ENCODE measurements at places on chromosomes 2 and 18.

DNA sequence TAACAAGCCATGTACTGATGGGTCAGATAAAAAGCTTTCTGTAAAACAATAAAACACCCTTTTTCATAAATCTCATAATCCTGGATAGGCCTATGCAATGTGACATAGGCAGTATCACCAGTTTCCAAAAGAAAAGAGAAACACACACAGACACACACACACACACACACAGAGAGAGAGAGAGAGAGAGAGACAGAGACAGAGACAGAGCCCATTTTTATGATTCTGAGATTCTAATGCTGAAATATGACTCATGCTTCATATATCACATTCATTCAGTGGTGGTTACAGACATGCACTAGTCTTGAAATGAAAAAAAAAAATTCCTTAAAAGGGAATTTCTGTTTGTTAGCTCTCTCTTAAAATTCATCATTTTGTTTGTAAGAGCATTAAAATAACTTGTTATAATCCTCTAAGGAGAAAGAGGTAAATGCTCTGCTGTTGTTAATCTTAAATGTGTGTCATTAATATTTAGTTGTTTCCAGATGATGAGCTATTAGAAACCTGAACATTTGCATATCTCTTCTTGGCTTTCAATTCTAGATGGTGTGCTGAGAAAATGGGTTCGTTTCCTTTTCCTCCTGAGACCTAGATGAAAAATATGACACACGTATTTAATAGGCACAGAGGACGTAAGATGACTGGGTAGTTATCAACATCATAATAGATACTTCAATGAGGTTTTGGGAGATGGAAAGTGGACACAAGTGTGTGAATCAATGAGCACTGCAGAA, 1598.7 kb upstream of the ACVR2A start:
- peak; percentile 16 for DNase-seq

DNA sequence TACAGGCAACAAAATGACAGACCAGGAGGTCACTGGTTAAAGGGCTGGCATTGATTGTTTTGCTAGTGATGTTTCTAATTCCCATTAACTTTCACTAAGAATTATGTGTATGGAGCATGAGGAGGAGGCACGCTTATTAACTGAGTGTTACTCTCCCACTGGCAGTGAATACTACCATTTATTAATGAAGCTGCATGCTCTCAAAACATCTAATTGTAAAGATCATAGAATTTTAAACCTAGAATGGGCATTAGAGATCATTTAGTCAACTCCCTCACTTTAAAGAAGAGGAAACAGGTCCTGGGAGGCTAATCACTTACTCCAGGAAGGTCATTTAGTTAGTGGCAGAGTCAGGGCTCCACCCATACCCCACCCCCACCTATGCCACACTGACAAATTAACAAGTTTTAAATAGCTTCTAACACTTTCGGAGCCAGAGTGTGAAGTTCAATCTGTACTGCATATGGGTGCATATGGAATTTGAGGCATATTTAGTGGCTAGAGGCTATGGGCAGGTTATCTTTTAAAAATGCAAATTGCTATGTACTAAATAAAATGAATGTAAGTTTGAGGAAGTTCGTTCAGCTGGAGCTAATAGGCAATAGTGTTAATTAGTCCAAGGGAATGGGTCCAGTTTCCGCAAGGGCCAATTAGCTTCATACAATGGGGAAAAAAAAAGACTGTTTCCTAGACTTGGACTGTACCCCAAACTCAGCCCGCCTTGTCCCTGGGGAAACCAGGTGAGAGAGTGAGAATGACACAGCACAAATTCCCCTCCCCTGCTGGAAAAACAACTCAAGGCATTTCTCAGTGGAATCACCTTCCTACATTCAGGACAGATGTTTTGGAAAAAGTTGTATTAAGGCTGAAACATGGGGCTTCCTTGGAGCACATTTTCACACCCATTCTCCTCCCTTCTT, 178.8 kb downstream of the ICOS start:
- DNase-seq: no peak

- no peak for DNase-seq
Observed at GRCh38 chr18:57980573-57981307, 63.3 kb upstream of the NEDD4L start.

DNA sequence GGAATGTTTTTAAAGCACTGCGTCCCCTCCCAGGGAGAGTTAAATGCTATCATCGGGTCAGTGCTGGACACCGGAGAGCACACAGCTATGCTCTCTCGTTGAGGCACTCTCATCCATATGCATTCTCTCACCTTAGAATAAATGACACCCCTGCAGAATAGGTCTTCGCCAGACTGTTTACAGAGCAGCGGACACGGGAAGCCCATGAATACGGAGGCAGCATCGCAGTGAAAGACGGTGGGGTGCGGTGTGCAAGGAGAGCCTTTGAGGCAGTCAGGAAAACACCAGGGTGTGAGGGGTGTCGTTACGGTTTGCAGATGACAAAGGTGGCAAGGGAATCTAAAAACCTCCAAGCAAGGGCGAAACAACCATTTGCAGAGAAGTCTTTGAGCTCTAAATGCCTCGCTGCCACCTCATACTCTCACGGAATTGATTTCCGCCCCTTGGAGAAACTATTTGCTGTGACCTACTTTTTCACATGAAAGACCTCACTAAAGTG, 169.2 kb upstream of the FHL2 start:
- no peak for DNase-seq

GRCh38 chr18:32373995-32374394, 96.7 kb downstream of the GAREM1 start:
- no peak for DNase-seq

- DNase-seq: no peak
Observed at GRCh38 chr2:505941-506340, 171.3 kb downstream of the TMEM18 start.

- DNase-seq: no peak
Observed at GRCh38 chr18:5391409-5391808, 95.9 kb upstream of the ZBTB14 start.

- DNase-seq: no peak
Observed at GRCh38 chr2:27802547-27802946, 31.0 kb downstream of the MRPL33 start.

- no peak for DNase-seq
Observed at GRCh38 chr18:48361801-48362200, 47.4 kb downstream of the ZBTB7C start.

DNA sequence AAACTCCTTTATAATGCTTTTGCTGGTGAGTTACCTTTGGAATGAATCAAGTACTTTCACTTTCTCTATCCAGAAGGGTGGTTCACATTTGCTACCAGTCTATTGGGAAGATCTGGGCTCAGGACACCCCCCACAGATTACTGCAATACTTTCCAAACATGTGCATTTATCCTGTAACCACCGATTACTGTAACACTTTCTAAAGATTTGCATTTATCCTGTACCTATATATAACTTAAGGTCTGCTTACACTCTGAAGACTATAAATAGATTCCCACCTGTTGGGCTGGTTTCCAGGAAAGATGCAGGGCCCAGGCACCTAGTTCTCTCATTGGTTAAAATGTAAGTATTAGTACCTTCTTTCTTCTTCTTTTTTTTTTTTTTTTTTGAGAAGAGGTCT, 113.0 kb upstream of the NEDD4L start:
- DNase-seq: no peak

- peak; percentile 62 for DNase-seq
Observed at GRCh38 chr2:37326285-37326684, 1.7 kb upstream of the PRKD3 start.

DNA sequence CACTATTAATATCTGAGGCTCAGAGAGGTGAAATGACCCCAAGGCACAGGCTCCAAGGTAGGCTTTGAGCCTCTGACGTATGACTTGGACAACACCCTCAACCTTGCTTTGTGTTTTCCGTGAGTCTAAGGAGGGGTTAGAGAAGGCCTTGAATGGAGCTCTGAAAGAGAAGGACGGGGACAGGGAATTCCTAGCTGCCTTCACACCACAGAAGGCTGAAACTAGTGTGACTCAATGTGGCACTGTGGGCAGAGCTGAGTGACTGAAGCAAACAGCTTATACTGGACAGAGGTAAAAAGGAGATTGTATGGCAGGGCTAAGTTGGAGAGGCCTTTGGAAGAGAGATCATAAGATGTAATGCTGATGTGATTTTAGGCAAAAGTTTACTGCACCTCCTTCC, 3.5 kb upstream of the NCK2 start:
- no peak for DNase-seq

DNA sequence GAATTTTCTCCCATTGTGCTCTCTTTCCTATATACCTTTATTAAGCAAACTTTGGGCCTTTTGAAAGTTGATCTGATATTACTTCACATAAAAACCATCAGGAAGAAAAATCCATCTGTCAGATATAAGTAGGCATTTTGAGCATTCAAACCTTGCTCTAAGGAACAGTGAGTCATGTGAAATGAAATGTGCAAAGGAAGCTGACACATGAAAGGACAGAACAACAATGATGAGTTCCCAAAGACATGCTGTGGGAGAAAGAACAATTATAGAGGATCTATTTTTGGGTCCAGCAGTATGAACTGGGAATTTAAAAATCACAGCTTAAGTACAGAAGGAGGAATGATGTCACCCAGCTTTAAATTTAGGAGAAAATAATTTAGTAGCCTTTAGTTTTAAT, 18.1 kb downstream of the CALCRL start:
- DNase-seq: peak; percentile 49

DNA sequence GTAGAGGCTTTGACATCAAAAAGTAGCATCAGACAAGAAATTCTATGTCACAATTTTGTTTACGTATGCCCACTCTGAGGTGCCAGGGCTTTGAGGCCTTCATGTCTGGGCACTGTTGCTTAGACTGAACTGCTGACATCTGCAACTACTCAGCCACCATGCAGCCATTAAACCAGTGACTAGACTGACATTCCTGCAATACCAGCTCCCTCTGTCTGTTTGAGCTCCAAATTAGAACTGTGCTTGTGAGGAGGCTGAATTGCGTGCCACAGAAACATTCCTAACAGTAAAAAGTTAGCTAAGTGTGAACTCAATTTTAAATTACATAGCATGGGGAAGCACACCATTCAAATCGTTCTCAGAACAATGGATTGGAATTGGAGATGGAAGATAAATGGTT, 163.2 kb downstream of the INSIG2 start:
- peak; percentile 78 for DNase-seq

GRCh38 chr2:10533811-10534321, 85.7 kb upstream of the ODC1 start:
- DNase-seq: no peak

GRCh38 chr2:222698276-222698675, 26.8 kb downstream of the MOGAT1 start:
- no peak for DNase-seq

- no peak for DNase-seq
Observed at GRCh38 chr2:240292035-240292574, 143.4 kb upstream of the GPC1 start.

DNA sequence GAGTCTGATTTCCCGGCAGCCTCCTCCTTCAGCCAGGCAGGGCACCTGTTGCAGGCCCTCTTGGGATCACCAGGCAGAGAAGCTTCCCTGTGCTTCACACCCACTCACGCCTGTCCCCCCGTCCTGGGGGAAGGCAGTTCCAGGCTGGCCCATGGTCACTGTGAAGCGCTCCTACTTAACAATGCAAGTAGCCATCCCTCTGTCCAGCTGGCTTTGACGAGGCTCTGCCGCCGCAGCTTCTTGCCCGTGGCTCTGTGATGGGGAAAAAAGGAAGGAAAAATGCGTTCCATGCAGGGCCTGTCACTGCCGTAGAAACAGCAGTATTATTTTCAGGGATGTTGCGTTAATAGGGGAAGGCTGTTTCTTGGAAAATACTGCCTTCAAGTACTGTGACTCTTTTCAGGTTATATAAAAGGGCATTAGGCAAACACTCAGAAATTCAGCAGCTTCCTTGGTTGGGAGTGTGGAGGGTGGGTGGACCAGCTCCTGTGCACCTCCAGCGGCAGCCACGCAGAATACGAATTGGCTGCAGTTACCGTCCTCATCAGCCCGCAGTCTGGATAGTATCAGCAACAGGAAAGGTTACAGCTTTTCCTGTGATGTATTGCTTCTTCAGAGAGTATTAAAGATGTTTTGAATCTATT, 232.3 kb downstream of the KLHL29 start:
- peak; percentile 35 for DNase-seq

DNA sequence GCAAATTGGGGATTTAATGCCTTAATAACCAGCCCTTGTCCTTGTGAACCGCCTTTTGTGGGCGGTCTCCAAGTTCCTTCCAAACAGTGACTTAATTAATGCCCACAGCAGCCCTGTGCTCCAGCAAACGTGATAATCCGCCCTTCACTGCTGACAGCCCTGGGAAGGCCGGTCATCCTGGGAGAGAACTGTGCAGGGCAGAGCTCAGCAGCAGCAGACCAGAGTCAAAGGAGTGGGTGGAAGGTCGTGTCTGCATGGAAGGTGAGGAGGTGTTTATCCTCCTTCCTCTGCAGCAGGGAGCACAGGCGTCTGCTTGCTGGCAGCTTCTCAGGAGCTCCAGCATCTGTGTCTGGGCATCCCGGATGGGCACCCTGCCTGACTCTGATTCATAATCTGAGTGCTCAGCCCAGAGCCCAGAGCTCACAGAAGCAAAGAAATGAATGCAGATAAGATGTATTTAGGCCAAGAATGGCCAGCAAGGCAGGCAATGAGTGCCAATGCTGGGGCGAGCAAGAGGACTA, 270.0 kb upstream of the PXDN start:
- DNase-seq: no peak

DNA sequence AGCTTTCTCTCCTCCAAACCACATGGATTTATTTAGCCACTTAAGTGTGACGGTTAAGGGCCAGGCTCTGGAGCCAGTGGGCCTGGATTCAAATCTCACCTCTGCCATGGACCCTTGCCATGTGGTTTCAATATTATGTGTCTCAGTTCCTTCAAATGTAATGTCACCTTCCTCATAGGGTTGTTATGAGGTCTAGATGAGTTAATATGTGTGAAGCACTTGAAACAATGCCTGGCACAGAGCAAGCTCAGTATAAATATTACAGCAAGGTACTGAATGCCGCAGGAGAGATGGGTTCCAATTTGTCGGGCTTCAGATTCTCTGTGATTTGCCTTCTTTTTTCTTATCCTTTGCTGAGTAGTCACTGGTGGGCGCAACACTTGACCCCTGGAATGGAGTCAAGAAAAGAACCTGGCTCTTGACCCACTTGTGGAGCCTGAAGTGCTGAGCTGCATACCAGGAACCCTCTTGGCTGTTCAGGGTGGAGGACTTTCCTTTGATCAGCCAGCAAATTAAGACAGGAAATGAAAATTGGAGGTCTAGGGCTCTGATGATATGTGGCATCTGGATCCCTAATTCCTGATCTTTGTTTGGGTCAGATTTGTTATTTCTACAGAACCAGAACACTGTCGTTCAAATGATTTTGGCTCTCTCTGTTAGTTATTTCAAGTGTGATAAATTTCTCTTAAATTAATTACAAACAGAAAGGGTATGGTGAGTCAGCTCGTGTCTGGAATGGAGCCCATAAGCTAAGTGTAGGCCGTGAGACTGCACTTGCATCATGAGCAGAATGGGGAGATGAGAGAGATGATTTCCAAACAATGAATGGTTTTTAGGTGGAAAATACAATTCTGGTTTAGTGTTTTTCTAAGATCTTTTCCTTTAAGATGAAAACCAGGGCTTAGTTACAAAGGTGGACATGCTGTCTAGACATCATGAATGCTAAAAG, 293.0 kb downstream of the KCNS3 start:
- DNase-seq: peak; percentile 59

- peak; percentile 66 for DNase-seq
Observed at GRCh38 chr2:201432621-201433393, 18.5 kb downstream of the TRAK2 start.

Measured in GM04504 (cell line).